ENCODE measurements at places on chromosomes 16 and 17.

DNA sequence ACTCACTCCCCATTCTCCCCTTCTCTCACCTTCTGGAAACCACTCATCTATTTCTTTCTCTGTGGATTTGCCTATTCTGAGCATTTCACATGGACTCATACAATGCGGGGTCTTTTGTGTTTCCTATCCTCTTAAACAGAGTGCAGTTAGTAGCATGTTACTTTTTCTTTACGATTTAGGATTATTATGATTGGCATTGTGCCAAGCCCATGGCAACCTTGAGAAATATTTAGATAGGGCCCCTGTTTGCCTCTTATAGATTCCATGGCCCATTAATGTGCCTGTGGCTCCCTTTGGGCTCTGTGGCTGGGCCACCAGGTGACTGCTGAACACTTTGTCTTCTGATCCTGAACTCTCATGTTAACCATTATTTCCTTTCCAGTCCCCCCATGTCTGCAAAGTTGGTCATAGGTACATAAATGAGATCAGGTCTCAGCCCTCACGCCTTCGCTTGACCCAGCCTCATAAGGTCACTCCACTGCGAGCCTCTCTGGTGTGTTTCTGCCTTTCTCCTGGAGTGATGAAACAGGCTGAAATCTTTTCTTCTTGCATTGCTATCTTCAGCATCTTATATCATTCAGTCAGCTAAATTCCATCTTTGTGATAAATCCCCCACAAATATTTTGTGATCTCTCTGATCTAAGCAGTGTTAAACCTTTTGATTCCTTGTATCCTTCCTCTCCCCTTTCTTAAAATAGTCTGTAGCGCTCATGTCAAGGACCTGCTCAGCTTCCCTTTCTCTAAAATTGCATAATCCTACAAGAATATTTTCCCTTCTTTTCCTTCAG, 44.0 kb downstream of the MYH3 start:
- DNase-seq, result no peak

DNA sequence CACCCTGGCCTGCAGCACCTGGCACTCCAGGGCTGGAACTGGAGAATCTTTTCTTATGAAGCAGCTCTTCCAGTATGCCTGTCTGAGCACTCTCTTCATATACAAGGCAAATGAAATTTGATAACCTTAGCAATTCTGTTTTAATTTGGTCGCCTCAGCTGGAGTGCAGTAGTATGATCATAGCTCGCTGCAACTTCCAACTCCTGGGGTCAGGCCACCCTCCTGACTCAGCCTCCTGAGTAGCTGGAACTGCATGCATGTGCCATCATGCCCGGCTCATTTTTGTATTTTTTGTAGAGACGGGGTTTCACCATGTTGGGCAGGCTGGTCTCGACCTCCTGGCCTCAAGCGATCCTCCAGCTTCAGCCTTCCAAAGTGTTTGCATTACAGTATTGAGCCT, 140.8 kb upstream of the CHMP6 start:
- no peak for DNase-seq

GRCh38 chr17:15101175-15101574, 164.0 kb downstream of the PMP22 start:
- no peak for DNase-seq

DNA sequence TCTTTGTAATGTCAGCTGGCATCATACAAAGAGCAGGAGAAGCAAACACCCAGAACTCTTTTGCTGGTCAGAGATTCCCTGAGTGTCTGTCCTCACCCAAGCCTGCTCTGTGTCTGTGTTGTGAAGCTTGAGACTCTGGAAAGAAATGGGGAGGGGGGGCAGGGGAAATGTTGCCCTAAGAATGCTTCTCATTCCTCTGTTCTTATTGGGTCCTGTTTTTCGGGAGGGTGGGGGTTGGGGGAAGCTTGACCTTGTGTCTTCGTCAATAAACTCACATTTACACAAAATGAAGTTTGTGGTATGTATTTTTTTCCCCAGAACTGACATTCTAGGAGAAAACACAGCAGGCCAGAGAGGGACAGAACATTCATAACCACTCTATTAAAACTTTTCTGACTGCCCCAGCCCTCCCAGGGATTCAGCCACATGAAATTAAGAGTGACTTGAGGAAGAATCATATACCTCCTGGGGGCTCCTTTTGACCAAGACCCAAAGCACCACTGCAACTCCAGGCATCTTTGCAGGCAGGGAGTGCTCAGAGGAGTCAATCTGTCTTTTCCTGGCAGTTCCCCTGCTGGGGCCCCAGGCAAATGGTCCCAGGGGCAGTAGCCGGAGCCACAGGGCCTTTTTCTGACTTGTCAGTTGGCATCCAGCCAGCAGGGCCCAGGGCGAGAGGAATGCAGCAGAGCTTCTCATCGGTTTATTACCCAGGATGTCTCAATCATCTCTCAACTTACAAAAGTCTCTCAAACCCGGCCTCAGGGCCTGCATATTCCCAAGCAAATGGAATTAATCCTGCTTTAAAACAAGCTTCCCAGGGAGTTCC, 5.1 kb upstream of the RASL10B start:
- DNase-seq, result no peak

- no peak for DNase-seq
These were observed 31.0 kb downstream of the HASPIN start for GRCh38 chr17:3754458-3755334.

- no peak for DNase-seq
These were observed 68.1 kb upstream of the SEC14L1 start for GRCh38 chr17:77072670-77073069.

GRCh38 chr16:73036074-73036826, 11.7 kb downstream of the ZFHX3 start:
- DNase-seq, result no peak

GRCh38 chr16:5020551-5020950, 13.2 kb downstream of the NAGPA start:
- no peak for DNase-seq

DNA sequence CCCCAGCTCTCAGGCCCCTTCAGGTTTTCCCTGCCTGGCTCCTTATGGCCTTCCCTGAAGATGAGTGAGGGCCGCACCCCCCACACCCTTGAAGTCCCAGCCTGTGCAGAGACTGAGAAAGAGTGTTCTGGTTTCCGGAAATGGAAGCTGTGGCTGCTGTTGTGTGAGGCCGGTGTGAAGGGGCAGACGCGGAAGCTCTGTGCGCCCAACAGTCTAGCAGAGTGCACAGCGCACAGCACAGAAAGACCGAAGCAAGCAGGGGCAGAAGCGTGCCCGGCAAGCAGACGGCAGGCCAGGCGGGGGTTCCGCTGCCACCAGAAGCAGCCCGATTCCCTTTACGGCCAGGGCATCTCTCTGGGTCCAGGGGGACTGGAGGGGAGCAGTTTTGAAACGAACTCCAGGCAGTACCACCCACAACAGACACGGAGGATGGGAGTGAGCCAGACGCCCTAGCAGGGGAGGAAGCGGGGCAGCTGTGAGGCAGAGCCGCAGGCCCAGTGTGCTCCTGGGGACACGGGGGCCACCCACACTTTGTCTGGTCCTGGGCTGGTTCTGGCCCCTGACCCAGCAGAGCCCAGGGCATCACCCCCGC, 16.7 kb downstream of the TPSG1 start:
- no peak for DNase-seq

GRCh38 chr16:27298132-27298531, 15.6 kb upstream of the IL4R start:
- no peak for DNase-seq

DNA sequence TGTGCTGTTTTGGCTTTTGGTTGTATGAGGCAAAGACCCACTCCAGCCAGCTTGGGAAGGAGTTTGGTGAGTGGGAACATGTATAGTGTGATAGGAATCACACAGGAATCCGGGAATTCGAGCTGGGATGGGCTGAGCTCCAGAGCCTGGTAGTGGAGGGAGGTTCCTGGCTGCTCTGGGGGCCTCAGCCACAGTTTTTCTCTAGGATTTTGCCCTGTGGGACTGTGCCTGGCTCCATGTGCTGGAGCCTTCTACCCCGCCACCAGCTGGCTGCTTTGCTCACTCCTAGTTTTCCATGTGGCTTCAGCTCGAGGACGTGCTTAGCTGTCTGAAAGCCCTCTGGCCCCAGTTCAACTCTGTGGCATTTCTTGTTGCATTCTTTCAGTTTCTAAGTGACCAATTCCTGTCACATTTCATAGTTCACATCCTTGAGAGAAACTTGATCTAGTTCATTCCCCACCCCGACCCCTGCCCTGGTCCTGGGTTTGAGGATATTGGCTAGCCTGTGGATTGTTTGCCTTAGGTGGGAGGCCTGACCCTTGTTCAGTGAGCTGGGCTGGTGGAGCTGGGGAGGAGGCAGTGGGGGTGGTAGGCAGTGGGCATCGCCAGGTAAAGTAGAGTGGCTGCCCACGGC, 5.0 kb downstream of the SEC14L1 start:
- no peak for DNase-seq

- DNase-seq, result no peak
These were observed 144.5 kb downstream of the CLEC16A start for GRCh38 chr16:11088831-11089230.

- DNase-seq, result no peak
These were observed 84.7 kb upstream of the CLEC3A start for GRCh38 chr16:77937473-77938149.

DNA sequence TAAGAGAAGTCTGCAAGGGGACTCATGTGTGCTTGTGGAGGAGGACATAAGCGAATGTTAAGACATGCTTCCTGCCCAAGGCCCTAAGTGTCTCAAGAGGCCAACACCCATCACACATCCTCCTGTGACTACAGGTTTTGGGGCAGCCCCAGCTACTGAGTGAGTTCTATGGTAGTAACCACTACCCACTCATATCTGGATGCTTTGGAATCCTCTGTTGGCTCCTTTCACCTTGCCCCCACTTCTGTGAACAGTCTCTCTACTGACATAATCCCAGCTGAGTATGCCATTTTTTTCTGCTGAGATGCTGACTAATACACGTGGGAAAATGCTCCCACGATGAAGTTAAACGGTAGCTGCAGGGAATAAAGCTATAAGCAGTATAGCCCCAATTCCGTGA, 153.5 kb downstream of the VPS53 start:
- DNase-seq, result no peak

All from frontal cortex (tissue), 4 donors.